NCI-H510A treated with DMSO at 0.1 percent for 48 hours (cell line): ENCODE measurements at places on chromosomes 12 and 14.

DNA sequence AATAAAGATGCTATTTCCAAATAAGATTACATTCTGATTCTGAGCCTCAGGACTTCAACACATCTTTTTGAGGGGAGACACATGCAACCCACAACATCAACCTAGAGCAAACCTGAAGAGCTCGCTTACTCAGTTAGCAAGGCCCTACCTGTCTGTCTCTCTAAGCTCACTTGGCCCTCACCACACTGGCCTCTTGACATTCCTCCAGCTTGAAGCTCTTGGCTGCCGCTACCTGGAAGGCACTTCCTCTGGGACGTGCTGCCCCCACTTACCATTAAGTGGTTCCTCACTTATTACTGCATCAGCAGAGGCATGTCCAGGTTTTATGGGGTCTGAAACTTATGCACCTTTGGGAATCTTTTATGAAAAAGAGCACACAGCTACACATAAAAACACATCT, 354.8 kb downstream of the GALC start:
- no peak for DNase-seq

DNA sequence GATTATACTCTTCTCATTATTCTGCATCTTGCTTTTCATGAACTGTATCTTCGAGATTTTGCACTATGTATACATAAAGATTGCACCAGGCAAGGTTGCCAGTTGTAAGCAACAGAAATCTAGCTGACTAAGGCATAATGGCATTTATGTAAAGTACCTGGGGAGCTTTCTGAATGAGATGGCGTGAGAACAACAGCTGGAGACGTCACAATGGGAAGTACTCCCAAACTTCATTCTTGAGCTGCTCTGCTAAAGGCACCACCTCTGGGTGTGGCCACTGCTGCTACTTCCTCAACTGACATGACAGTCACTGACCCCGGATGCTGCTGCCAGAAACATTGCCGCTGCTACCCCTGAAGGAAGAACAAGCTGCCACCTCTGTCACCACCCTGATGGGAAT, 220.7 kb downstream of the NOVA1 start:
- no peak for DNase-seq

DNA sequence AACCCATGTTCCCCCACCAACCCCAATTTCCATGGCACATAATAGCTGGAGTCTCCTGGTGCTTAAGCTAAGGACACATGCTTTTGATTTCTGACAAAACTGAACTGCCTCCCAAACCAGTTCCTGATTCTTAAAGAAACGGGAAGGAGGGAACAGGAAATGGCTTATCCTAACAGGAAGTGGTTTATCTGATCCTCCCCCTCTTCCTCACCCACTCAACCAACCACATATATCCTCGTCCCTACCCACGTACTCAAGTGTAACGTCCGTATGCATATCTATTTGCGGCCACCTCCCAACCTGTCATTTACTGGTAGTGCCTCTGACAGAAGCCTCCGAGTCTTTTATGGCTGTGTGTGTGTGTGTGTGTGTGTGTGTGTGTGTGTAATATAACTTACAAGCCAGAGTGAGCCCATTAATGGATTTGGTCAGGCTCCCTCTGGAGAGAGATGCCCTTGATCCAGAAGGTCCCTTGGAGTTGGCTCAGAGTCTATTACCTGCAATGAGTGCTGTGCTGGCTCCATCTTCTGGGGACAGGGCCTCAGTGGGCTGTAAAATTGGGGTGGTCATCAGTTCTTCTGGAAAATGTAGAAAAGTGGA, 7.7 kb downstream of the DAZAP2 start:
- no peak for DNase-seq

- DNase-seq = no peak
Measured at GRCh38 chr14:24870949-24871701, 178.8 kb downstream of the STXBP6 start.

- no peak for DNase-seq
Measured at GRCh38 chr12:92753976-92754885, 51.4 kb downstream of the PLEKHG7 start.

- no peak for DNase-seq
Measured at GRCh38 chr14:98606041-98606640, 665.9 kb downstream of the BCL11B start.

GRCh38 chr12:84117190-84117589, 795.4 kb downstream of the SLC6A15 start:
- no peak for DNase-seq

DNA sequence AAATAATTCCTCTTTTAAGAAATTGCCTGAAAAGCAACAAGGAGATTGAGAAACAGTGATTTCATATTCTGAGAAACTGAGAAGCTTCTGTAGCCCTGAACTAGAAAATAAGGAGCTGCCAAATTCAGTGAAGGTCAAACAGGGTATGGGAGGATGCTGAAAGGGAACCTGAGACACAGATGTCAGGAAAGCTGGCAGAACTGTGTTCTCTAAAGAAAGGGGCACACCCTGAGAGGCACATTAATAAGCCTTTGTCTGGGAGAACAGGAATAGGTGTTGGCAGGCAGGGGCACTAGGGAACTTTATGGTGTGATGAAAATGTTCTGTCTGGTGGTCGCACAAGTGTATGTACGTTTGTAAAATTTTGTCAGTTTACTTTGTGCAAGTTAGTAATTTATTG, 29.6 kb downstream of the VRK1 start:
- no peak for DNase-seq

- DNase-seq = no peak
Measured at GRCh38 chr12:49972129-49972528, 618 bp upstream of the AQP6 start.

DNA sequence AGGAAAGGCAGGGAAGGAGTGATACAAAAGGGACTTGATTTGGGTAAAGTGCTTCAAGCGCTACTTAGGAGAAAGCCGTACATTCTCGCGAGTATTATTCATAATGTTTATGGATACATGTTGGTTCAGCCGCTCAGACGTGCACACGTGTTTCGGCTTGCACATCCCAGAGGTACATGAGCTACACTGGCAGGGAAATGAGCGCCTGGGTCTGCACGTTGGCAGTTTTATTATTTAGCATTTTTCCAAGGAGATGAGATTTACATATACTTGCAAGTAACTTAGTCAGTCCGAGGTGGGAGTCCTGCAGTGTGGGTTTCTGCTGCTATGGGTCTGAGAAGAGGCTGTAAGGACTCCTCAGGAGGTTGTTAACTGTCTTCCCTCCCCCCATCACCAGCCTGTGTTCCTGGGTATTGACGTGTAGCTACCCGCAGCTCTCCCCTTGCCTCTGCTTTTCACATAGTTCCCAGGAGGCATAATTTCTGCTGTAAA, 1.5 kb downstream of the PRKCH start:
- peak; percentile 39 for DNase-seq

DNA sequence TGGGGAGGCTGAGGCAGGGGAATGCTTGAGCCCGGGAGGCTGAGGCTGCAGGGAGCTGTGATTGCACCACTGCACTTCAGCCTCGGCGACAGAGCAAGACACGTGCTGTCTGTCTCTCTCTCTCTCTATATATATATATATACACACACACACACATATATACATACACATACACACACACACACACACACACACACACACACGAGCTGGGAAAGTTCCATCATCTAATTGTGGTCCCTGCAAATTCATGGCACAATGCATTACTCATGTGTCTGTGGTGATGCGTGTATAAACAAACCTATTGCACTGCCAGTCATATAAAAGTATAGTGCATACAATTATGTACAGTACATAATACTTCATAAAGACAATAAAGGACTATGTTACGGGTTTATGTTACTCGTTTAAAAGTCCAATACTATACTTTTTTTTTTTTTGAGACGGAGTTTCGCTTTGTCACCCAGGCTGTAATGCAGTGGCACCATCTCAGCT, 36.6 kb downstream of the WDR89 start:
- DNase-seq = no peak

DNA sequence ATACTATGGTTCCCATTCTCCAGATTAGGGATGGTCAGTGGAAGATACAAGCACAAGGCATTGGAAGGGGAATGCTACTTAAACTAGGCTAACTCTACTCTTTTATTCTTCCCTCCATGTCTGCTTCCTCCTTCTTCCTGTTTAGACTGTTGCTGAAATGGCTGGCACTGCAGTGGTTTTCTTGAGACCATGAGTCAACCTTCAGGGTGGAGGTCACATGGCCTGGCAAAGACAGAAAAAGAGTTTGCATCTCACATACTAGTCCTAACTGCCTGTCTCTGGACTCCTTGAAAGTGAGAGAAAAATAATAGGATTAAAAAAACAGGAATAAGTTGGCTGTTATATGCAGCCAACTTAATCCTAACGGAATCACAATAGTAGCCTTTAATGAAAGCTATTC, 37.0 kb downstream of the ALDH1L2 start:
- no peak for DNase-seq

DNA sequence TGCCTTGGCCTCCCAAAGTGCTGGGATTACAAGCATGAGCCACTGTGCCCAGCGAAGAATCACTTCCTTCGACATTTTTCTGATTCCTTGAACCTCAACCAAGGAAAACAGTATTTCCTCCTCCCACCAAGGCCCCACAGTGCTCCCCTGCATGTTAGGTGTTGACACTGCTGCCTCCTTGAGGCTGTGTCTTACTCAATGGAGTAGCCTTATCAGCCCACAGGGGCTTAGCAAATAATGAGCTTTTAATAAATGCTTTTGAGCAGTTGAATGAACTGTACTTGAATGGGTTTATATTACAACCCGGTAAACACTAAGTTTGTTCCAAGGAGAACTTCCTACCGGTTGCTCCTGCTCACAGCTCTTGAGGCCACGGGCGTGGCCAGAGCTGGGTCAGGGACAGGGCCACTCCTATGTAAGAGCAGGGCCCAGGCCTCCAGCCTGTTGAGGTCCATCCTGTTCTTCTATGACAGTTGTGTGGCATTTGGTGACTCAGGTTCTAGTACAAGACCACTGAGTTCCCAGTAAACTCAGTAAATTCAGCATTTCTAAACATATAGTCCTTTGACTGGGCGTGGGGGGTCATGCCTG, 36.8 kb upstream of the TUBA1A start:
- no peak for DNase-seq

- DNase-seq = no peak
Measured at GRCh38 chr14:57578801-57579200, 85.1 kb upstream of the CCDC198 start.

- peak; percentile 82 for DNase-seq
Measured at GRCh38 chr14:61229475-61229888, 51.7 kb downstream of the TMEM30B start.

GRCh38 chr12:28453686-28454085, 263.4 kb downstream of the CCDC91 start:
- DNase-seq = no peak

GRCh38 chr12:42056130-42056529, 88.5 kb downstream of the GXYLT1 start:
- DNase-seq = no peak

- no peak for DNase-seq
Measured at GRCh38 chr12:58285551-58285950, 344.2 kb downstream of the ATP23 start.

- no peak for DNase-seq
Measured at GRCh38 chr12:133233993-133234564, 1.6 kb downstream of the ANHX start.

- DNase-seq = no peak
Measured at GRCh38 chr12:2312770-2313169, 260.0 kb downstream of the CACNA1C start.

DNA sequence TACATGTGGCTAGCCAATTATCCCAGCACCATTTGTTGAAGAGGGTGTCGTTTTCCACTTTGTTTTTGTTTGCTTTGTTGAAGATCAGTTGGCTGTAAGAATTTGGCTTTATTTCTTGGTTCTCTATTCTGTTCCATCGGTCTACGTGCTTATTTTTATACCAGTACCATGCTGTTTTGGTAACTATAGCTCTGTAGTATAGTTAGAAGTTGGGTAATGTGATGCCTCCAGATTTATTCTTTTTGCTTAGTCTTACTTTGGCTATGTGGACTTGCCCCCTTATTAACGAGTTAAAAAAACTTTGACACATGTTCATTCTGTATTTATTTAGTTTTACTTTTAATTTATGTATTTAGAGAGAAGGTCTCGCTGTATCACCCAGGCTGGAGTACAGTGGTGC, 120.4 kb downstream of the ADCK1 start:
- no peak for DNase-seq

- no peak for DNase-seq
Measured at GRCh38 chr12:116759783-116760621, 21.9 kb downstream of the RNFT2 start.

GRCh38 chr14:104976198-104977007, 1.8 kb downstream of the AHNAK2 start:
- DNase-seq = peak; percentile 63

DNA sequence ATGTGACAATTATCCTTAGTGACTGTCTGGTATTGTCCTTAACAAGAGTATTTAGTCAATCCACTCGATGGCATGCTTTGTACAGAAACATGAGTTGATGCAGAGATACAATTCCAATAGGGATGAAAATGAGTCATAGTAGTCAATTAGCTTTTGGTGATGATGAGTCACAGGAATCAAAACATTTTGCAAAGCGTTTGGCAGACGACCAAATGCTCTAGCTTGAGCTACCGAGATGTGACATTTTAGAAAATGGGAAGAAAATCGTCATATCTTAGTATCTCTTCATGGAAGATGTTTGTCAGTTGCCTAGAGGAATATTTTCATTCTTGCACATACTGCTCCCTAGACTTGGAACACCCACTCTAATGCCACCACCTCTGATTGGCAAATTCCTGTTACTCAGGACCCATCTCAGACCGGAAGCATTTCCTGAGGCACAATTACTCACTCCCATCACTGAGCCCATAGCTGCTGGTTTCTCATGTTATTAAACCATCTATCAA, 95.0 kb downstream of the LMNTD1 start:
- DNase-seq = no peak

DNA sequence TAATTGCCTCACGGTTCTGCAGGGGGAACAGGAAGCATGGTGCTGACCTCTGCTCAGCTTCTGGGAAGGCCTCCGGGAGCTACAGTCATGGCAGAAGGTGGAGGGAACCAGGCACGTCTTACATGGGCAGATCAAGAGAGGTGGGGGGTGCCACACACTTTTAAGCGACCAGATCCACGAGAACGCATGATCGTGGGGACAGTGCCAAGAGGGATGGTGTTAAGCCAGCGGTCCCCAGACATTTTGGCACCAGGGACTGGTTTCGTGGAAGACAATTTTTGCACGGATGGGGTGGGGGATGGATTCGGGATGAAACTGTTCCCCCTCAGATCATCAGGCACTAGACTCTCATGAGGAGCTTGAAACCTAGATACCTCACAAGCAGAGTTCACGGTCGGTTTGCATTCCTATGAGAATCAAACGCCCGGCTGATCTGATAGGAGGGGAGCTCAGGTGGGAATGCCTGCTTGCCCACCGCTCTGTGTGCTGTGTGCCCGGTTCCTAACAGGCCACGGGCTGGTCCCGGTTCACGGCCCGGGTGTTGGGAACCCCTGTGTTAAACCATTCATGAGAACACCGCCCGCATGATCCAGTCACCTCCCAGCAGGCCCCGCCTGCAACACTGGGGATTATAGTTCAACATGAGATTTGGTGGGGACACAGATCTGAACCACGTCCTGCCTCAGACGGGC, 96.9 kb downstream of the ADGRD1 start:
- no peak for DNase-seq

DNA sequence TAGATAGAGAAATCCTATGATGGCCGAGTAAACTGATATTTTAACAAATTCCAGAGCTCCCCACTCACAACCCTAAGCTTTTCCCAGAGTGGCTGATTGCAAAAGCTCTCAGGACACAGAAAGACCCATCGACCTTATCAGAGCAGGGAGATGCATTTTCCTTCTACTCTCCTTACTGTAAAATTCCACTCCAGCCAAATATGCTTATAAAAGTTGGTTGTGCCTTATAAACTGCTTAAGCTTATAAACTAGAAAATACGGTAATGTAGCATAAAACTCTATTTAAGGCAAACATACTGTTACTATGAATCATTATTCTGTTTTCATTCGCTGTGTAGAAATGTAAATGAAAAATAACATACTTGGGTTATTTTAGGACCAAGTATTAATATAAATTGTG, 41.6 kb upstream of the TRHDE start:
- DNase-seq = no peak
